ENCODE measurements at places on chromosomes 5 and 9. TPM values are rescaled to one million over a fixed set of nuclear protein-coding genes. Genes with fewer than 3 reads are reported as not detected.

NMUR2 gene
- polyA plus RNA-seq = not detected

PCDHA2 gene
- 0.32 TPM for polyA plus RNA-seq

GLT6D1 gene
- polyA plus RNA-seq = not detected

TAS2R1 gene
- polyA plus RNA-seq = not detected

DMRT3 gene
- 1.2 TPM for polyA plus RNA-seq

UNC5A gene
- 0.43 TPM for polyA plus RNA-seq

AK8 gene
- polyA plus RNA-seq = 4.5 TPM

KCNIP1 gene
- 10.2 TPM for polyA plus RNA-seq

DENND1A gene
- polyA plus RNA-seq = 21.6 TPM

ZFP2 gene
- polyA plus RNA-seq = 8.3 TPM

TMEM161B gene
- polyA plus RNA-seq = 28.1 TPM

SLC45A2 gene
- polyA plus RNA-seq = 0.96 TPM

QRFP gene
- 0.58 TPM for polyA plus RNA-seq

SLC34A3 gene
- 11.4 TPM for polyA plus RNA-seq

All from renal pelvis (tissue), 12 donors.